ENCODE measurements at places on chromosomes 5 and 9.

DNA sequence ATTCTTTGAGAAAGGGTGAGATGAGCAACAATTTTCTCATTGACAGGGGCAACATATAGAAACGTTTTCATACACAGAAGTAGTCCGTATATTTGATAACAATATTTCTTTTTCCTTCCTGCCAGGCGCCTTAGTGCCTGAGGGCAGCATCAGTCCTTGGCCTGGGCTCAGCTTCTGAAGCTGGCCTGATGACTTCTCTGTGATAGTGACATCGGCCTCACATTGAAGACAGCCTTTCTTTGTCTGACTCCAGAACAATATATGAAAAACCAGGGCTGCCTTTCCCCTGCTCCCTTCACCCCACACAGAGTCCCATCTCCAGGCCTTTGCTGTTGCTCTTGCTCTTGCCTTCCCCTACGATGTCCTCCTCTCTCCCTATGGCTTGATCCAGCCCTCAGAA is 24.1 kb upstream of the TCOF1 start:
- no peaks in the 10 kb centered on the region for H3K36me3 ChIP-seq
- H3K4me1 ChIP-seq = no peaks in the 10 kb centered on the region
- no peak overlapping the region for H3K4me3 ChIP-seq
- H3K27me3 ChIP-seq = peaks cover 5% of the 10 kb centered on the region

GRCh38 chr9:73701415-73702057 is 549.9 kb downstream of the ANXA1 start:
- no peaks in the 10 kb centered on the region for H3K36me3 ChIP-seq
- H3K27me3 ChIP-seq = no peaks in the 10 kb centered on the region
- no peak overlapping the region for H3K27ac ChIP-seq
- H3K4me3 ChIP-seq = no peak overlapping the region
- no peak for DNase-seq
- no peaks in the 10 kb centered on the region for H3K4me1 ChIP-seq

DNA sequence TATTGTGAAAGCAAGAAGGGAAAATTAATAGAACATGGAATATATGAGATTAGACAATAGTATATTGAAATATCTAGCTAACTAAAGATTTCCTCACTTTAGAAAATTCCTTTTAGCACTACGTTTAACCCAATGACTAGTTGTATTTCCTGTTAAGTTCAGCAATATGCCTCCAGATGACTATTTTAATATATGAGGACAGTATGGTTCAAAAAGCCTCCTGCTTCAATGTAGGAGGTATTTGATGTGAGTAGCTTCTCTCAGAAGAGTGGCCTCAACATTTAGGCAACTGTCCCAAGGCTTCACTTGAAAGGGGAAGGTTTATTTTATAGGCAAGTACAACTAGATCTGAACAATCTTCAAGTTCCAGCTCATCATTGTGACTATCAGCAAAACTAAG is 2.0 kb upstream of the MEF2C start:
- no peak overlapping the region for H3K27ac ChIP-seq
- peaks cover 83% of the 10 kb centered on the region for H3K27me3 ChIP-seq
- no peak overlapping the region for H3K4me3 ChIP-seq

DNA sequence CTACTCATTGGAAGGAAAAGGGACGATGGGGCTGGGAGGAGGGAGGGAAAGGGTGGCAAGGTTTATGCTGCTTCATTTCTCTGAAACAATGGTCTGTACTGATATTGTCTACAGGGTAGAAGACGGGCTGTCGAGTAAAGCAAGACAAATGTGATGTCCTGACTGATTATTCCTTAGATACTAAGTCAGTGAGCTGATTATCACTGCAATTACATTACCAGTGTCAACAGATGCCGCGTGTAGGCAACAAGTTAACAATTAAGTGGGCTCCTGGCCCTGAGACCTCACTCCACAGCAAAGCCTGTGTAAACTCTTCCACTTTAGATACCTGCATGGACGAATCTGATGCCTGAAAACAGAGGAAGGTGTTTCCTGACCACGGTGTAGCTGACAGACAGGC is 602.8 kb downstream of the IRX1 start:
- no peak overlapping the region for H3K27ac ChIP-seq
- H3K36me3 ChIP-seq = no peaks in the 10 kb centered on the region
- H3K4me3 ChIP-seq = no peak overlapping the region
- no peaks in the 10 kb centered on the region for H3K4me1 ChIP-seq

GRCh38 chr5:176768174-176768970 is 42.0 kb upstream of the UNC5A start:
- H3K36me3 ChIP-seq = no peaks in the 10 kb centered on the region
- no peak for DNase-seq
- H3K27me3 ChIP-seq = peaks cover 14% of the 10 kb centered on the region
- H3K27ac ChIP-seq = no peak overlapping the region
- no peaks in the 10 kb centered on the region for H3K4me1 ChIP-seq

- no peak overlapping the region for H3K4me3 ChIP-seq
- peaks cover 7% of the 10 kb centered on the region for H3K27me3 ChIP-seq
- no peak overlapping the region for H3K27ac ChIP-seq
- H3K4me1 ChIP-seq = no peaks in the 10 kb centered on the region
Measured at GRCh38 chr9:98518556-98518955, 190.2 kb downstream of the GABBR2 start.

GRCh38 chr5:177382423-177383029 is 1.7 kb upstream of the SLC34A1 start:
- no peak for DNase-seq
- H3K4me1 ChIP-seq = peaks cover 11% of the 10 kb centered on the region
- peak overlapping the region; percentile 2 for H3K27ac ChIP-seq
- H3K4me3 ChIP-seq = no peak overlapping the region
- peaks cover 7% of the 10 kb centered on the region for H3K27me3 ChIP-seq

- H3K4me1 ChIP-seq = no peaks in the 10 kb centered on the region
- no peak for DNase-seq
- H3K4me3 ChIP-seq = no peak overlapping the region
- H3K36me3 ChIP-seq = peaks cover 6% of the 10 kb centered on the region
- H3K27ac ChIP-seq = no peak overlapping the region
Measured at GRCh38 chr9:123131258-123131657, 97.8 kb downstream of the GPR21 start.

DNA sequence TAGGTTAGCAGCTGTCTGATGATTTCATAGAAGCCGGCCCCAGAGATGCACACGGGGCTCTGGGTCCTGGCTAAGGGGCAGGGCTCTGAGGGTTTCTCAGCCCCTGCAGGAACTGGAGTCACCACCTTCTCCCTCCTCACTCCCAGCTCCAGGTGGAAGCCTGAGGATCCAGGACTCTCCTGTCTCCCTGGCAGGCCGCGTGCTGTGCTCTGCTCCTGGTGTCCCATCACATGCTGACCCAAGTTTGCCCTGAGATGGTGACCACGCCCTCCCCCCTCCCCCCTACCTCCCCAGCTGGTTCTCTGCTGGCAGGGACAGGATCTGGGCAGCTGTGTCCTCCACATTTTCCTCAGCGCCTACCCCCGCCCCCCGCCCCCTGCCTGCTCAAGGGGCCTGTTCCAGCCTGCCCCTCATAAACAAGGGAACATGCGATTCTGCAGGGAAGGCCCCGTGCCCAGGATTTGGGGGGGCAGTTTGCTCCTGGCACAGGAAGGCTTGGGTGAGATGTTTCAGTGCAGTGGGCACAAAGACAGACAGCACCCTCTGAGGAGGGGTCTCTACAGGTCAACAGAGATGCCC is 87.4 kb downstream of the PSD2 start:
- no peak overlapping the region for H3K27ac ChIP-seq
- no peaks in the 10 kb centered on the region for H3K4me1 ChIP-seq
- DNase-seq = no peak
- no peak overlapping the region for H3K4me3 ChIP-seq
- no peaks in the 10 kb centered on the region for H3K36me3 ChIP-seq
- H3K27me3 ChIP-seq = peaks cover 3% of the 10 kb centered on the region

- H3K27me3 ChIP-seq = peaks cover 5% of the 10 kb centered on the region
- no peak overlapping the region for H3K4me3 ChIP-seq
- DNase-seq = no peak
- no peaks in the 10 kb centered on the region for H3K36me3 ChIP-seq
Measured at GRCh38 chr9:34551751-34552605, 29.2 kb upstream of the ENHO start.

DNA sequence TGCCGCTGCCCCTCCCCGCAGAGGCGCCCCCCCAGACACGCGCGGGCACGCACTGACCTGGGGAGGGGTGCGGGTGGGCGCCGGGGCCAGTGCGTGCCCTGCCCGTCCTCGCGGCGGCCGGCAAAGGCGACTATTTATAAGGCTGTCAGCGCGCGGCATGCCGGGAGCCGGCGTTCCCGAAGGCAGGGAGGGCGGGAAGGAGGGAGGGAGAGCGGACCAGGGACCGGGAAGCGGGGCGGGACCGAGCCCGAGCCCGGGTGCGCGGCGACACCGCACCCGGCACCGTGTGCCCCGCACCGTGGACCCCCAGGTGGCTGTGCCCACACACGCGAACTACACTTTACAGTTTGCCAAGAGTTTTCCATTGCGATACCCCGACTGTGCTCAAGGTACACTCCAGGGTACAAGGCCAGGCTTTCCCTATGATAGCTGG is at the start of gene AK1:
Gene AK1, minus strand, starts transcription at position 110 of the 433 bp plus-strand sequence. CDS start 3,058 bp downstream, outside the sequence.
- H3K4me3 ChIP-seq = peak within 1 kb of the TSS; percentile 58
- H3K27ac ChIP-seq = no peak within 1 kb of the TSS
- no peaks in the 10 kb centered on the region for H3K4me1 ChIP-seq

DNA sequence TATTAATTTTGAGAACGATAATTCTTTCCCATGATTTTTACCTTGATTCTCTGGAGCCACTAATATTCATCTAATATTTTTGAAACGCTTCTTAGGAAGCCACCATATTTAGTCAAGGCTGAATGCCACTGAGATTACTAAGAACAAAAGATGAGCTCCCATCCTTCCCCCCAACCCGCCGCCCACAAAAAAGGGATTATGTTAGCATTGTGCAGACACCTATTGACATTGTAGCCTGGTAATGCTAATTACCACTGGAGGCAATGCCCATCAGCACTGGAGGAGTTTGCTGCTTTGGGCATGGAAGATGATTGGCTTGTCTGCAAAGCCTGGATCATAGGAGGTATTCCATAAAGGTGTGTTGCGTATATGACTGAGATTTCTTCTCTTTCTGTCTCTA is 739.1 kb upstream of the WWC1 start:
- no peak overlapping the region for H3K27ac ChIP-seq
- H3K4me3 ChIP-seq = no peak overlapping the region
- H3K27me3 ChIP-seq = no peaks in the 10 kb centered on the region
- DNase-seq = no peak

DNA sequence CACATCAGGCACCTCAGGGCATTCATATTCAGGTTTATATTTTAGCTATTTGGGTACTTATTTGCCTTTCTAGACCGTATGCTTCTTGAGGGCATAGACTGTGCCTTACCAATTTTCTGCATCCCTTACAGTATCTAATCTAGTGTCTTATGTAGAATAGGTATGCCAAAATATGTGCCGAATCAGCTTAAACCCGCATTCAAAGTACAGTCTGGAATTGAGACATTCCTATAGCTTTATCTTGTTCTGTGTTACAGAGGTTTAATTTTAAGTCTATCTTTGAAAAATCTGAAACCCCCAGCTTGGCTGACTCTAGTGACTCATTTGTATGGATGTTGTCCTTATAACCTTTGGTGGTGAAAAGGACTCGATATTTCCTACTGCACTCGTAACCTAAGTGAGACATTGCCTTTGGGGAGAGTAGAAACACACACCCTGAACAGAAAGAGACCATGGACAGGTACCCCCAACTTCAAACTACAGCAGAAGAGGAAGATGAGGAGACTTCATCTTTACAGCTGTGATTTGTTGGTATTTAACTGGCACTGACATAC is 27.0 kb upstream of the TMOD1 start:
- H3K4me1 ChIP-seq = no peaks in the 10 kb centered on the region
- H3K4me3 ChIP-seq = no peak overlapping the region
- H3K27me3 ChIP-seq = no peaks in the 10 kb centered on the region
- no peak overlapping the region for H3K27ac ChIP-seq

GRCh38 chr9:18442629-18443491 is 31.1 kb upstream of the ADAMTSL1 start:
- H3K4me1 ChIP-seq = peaks cover 1% of the 10 kb centered on the region
- DNase-seq = peak; percentile 36
- H3K4me3 ChIP-seq = no peak overlapping the region
- no peak overlapping the region for H3K27ac ChIP-seq
- H3K27me3 ChIP-seq = peaks cover 15% of the 10 kb centered on the region

- no peaks in the 10 kb centered on the region for H3K27me3 ChIP-seq
- H3K36me3 ChIP-seq = no peaks in the 10 kb centered on the region
- no peak for DNase-seq
- no peak overlapping the region for H3K4me3 ChIP-seq
- no peaks in the 10 kb centered on the region for H3K4me1 ChIP-seq
- no peak overlapping the region for H3K27ac ChIP-seq
Measured at GRCh38 chr9:18268381-18268780, 205.6 kb upstream of the ADAMTSL1 start.

DNA sequence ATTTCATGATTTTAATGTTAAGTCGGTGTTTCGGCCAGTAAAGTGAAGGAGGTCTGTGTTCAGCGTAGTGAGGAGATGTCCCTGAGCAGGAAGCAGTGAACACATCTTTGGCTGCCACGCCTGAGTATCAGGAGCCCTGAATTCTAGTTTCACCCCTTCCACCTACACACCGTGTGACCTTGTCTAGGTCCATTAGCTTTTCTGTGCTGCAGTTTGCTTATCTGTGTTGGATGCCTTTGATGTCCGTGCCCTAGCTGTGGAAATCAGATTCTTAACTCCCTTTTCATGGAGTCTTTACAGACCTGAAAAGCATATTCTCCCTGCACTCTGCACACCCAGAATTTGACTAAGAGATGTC is 601 bp downstream of the FBXO38 start:
- peaks cover 17% of the 10 kb centered on the region for H3K36me3 ChIP-seq
- H3K27me3 ChIP-seq = no peaks in the 10 kb centered on the region
- peak; percentile 29 for DNase-seq
- peak overlapping the region; percentile 94 for H3K4me3 ChIP-seq
- H3K27ac ChIP-seq = peak overlapping the region; percentile 91

DNA sequence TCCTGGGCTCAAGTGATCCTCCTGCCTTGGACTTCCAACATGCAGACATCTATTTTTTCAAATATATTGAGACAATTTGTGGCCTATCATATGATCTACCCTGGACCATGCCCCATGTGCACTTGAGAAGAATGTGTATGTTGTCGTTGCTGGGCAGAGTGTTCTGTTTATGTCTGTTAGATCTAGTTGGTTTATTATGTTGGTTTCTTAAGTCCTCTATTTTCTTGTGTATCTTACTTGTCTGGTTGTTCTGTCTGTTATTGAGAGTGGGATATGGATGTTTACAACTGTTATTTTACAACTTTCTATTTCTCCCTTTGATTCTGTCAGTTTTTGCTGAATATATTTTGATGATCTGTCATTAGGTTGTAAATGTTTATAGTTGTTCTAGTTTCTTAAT is 10.2 kb upstream of the TMEM171 start:
- no peaks in the 10 kb centered on the region for H3K4me1 ChIP-seq
- H3K27ac ChIP-seq = no peak overlapping the region
- no peaks in the 10 kb centered on the region for H3K36me3 ChIP-seq
- peaks cover 31% of the 10 kb centered on the region for H3K27me3 ChIP-seq

GRCh38 chr5:179141867-179142266 is 81.7 kb downstream of the ZNF354C start:
- no peak overlapping the region for H3K4me3 ChIP-seq
- no peak for DNase-seq
- no peaks in the 10 kb centered on the region for H3K36me3 ChIP-seq
- no peaks in the 10 kb centered on the region for H3K27me3 ChIP-seq

GRCh38 chr5:151047814-151048425 is 27.5 kb downstream of the GPX3 start:
- peaks cover 57% of the 10 kb centered on the region for H3K36me3 ChIP-seq
- H3K27ac ChIP-seq = no peak overlapping the region
- peaks cover 8% of the 10 kb centered on the region for H3K4me1 ChIP-seq
- DNase-seq = no peak

GRCh38 chr5:143442385-143442784 is 38.9 kb upstream of the NR3C1 start:
- H3K27me3 ChIP-seq = peaks cover 2% of the 10 kb centered on the region
- no peak for DNase-seq
- no peak overlapping the region for H3K4me3 ChIP-seq
- H3K4me1 ChIP-seq = peaks cover 12% of the 10 kb centered on the region

All from T-helper 2 cell treated with Interferon-gamma antibody and Interleukin-4, amounts not matched to agents 5 μg/mL and 100 μg/mL, for 36 hours (primary cell).